ENCODE measurements at places on chromosomes 3 and 15.

DNA sequence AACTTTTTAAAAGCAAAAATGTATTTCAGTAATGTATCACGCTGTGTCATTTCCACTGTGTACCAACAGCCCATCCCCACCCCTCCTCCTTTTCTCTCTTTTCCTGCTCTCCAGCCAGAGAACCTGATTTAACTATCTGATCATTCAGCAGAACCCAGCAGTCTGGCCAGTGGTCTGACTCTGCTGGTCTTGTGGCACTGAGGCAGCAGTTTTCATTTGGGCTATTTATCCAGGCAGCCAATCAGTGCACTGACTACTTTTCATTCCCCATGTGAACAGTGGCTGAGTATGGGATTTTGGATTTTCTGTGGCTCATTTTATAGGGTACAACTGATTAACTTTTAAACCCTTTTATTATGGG, 56.3 kb downstream of the GPR171 start:
- DNase-seq: no peak

DNA sequence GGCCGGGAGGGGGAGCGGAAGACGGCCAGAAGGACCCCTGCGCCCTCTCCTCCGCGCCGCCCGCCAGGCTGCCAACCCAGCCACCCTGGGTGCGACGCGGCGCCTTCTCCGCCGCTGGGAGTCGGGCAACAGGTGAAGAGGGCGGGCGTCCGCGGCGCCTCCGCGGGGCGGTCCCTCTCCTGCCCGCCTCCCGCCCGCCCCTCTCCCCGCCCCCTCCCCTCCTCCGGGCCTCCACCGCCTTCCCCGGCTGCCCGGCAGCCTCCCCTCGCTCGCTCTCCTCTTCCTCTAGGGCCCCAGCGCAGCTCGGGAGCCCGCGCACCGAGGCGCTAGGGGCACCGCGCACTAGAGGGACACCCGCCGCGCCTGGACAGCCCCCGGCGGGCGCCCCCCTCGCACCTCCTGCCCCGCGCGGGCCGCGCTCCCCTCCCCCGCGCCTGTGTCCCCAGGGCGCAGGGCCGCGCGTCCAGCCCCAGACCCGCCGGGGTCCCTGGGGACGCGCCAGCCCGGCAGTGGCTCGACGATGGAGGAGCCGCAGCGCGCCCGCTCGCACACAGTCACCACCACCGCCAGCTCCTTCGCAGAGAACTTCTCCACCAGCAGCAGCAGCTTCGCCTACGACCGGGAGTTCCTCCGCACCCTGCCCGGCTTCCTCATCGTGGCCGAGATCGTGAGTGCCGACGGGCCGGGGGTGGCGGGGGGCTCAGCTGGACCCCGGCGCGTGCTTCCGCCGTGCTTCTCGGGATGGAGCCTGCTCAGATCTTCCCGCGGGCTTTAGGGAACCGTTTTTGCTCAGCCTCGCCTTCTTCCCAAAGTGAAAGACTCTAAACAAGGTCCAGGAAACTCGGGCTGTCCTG, at the start of gene CMTM8:
Gene CMTM8, plus strand, starts transcription at position 228 of the 854 bp plus-strand sequence. Its CDS starts 293 bp downstream, at position 521.
- DNase-seq: peak; percentile 39

GRCh38 chr3:134898181-134898754, 103.2 kb downstream of the EPHB1 start:
- peak; percentile 65 for DNase-seq

GRCh38 chr3:14793126-14793857, 25.5 kb upstream of the FGD5 start:
- DNase-seq: no peak

DNA sequence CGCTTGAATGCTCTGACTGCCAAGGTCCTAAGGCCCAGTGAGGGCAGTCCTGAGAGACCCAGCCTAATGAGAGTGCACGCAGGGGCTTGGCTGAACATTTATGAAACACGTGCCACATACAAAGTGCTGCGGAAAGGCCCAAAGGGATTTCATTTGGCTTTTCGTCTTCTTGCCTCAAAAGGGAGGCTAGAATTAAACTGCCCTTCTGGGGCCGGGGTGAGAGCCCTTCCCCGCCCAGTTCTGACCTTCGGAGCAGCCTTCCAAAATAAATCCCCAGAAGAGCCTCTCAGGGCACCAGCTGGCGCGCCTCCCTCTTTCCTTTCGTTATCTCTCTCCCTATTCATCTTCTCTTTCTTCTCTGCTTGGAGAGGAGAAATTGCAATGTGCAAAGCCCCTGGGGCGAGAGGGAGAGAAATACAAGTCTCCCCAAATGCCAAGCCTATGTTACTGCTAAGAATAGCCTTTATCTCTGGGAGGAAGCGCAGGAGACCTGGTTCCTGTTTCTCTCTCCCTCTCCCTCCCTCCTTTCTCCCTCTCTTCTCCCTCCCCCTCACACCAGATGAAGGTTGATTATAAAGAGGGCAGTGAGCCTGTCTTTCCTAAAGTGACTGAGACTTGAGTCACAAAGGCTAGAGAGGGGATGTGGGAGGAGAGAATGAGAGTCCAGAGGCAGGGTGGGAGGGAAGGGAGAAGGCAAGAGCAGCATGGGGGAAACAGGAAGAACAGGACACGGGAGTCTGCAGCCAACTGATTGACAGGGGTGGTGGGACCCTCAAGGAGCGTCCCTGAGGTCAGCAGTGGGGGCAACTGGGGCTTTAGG, 36.7 kb upstream of the NDUFB4 start:
- peak; percentile 70 for DNase-seq

- no peak for DNase-seq
Measured at GRCh38 chr15:76996526-76997401, 1.8 kb downstream of the PSTPIP1 start.

GRCh38 chr3:43726521-43726920, 35.8 kb downstream of the ABHD5 start:
- DNase-seq: no peak

DNA sequence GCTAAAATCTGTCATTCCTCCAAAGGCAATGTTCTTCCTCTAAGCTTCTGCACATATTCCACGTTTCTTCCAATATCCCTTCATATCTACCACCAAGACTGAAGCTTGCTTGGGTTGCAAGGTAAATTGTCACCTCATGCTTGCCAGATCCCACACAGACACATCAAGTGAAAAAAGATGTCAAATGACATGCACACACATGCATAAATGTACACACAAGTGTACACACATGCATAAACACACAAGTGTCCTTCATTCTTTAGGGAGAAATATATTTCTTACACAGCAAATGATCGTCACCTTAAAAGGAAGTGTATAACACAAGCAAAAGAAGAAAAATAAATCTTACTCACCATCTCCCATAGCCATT, 59.4 kb downstream of the CLASP2 start:
- DNase-seq: no peak

DNA sequence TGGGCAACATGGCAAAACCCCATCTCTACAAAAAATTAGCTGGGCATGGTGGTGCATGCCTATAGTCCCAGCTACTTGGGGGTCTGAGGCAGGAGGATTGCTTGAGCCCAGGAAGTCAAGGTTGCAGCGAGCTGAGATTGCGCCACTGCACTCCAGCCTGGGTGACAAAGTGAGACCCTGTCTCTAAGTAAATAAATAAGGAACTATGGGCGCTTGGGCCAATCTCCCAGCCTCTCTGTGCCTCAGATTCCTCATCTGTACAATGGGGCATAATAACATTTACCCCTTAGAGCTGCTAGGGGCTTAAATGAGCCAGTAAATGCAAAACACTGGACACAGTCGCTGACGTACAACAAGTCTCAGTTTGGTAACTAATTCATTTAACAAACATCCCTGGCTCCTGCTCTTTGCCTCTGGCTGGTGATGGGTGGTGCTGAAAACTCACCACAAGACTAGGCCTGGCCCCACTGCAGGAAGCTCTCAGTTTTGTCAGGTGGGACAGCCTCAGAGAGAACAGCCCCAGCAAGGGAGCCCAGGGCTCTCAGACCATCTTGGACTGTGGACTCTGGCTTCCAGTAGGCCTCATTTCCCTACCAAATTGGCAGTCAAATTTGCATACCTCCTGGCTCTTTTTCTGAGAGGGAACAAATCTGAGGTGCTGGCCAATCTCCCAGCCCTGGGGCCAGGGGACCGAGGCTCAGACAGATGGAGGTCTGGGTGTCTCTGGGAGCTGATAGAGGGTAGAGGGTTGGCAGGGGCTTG, 6.4 kb upstream of the TBC1D2B start:
- DNase-seq: no peak

GRCh38 chr3:4633078-4634004, 140.2 kb downstream of the ITPR1 start:
- DNase-seq: peak; percentile 10

- DNase-seq: no peak
Measured at GRCh38 chr3:126433496-126434263, 39.0 kb downstream of the CFAP100 start.

DNA sequence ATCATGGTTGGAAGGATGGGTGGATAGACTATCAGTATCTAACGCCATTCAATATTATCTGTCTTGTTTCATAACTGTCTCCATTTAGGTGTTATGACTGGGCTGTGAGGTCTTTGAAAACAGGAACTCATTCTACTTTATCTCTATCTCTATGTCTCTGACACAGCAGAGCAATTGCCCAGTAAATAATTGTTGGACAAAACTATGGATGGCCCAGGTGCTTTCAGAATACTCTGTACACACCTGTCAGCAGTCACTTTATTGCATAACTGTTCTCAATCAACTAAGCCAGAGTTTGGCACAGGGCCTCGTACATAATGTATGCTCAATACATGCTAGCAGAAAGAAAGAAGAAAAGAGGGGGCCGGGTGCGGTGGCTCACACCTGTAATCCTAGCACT, 210.3 kb downstream of the OPA1 start:
- no peak for DNase-seq

DNA sequence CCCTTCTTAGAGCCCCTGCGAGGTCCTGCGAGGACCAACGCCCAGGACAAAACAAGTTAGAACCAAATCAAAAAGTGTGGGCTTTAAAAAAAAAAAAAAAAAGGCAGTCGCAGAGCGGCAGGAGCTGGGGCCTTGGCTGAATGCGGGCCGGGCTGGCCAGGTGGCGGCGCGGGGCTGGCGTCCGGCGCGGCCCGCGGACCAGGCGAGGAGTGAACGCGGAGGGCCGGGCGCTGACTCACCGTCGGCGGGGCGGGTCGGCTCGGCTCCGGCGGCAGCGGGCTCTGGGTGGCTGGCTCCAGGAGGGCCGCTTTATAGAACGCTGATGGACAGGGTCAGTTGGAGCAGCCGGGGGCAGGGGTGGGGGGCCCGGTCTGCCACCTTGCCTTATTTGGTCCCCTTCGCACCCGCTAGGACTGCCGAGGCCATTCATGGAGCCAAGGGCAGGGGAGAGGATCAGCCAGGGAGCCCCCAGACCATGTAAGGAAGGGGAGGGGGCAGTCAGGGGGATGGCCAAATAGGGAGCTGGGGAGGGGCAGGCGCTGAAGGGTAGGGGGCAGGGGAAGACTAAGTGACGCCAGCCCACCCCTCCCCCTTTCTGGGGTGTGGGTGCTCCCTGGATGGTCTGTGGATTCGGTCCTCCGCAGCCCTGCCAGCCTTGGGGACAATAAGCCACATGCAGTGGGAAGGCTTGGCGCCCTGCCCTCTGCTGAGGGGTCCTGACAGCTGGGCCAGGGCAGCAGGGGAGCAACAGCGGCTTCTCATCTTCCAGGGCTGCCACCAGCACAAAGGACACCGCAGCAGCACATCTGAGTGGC, at the start of gene ACTC1:
Gene ACTC1, minus strand, starts transcription at position 283 of the 815 bp plus-strand sequence. CDS start 741 bp downstream, outside the sequence.
- no peak for DNase-seq

DNA sequence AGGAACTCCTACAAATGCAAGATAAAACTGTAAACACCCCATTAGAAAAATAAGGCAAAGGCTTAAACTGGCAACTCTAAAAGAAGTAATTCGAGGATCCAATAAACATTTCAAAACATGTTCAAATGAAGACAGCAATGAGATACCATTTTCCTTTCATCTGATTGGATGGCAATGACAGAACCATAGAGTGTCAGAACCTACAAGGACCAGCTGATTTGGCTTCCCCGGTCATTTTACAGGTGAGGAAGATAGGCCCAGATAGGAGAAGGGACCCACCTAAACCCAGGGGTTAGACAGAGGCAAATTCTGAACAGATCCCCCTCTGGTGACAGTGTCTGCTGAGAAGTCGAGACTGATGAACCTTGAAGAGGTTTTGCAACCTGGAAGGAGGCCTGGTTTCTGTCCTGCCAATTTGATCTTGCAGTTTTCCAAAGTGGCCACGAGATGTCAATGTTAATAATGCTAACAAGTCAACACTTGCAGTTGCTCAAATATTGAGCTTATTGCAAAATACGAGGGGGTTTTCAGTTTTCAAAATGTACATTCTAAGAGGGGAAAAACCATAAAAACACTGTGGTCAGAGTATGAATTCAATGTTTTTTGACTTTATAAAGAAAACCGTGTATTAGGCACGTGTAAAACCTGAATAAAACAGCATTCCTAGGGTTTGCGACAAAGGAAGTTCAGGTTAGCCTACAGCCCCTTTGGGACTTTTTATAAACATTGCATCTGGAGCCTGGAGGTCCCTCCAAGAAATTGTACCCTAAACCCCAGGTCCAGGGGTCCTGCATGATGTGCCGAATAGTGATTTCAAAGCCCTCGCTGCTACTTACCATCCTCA, 21.5 kb downstream of the CFAP161 start:
- peak; percentile 16 for DNase-seq

DNA sequence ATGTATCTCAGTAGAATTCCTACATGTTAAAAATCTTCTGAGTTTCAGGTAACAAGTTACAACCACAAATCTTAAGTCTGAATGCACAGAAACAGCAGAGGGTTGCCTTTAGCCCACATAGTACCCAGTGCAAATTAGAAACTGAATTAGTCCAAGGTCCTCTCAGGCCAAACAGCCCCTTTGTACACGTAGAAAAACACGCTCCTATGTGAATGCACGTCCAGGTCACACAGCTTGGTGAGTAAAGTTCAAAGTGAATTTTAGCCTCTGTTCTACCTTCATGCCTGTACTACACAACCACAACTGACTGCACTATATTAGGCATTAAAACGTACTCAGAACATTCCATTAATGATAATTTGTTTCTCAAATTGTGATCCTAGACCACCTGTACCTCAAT, 46.3 kb downstream of the GYG1 start:
- no peak for DNase-seq

- DNase-seq: no peak
Measured at GRCh38 chr3:16849795-16850194, 35.0 kb upstream of the PLCL2 start.

DNA sequence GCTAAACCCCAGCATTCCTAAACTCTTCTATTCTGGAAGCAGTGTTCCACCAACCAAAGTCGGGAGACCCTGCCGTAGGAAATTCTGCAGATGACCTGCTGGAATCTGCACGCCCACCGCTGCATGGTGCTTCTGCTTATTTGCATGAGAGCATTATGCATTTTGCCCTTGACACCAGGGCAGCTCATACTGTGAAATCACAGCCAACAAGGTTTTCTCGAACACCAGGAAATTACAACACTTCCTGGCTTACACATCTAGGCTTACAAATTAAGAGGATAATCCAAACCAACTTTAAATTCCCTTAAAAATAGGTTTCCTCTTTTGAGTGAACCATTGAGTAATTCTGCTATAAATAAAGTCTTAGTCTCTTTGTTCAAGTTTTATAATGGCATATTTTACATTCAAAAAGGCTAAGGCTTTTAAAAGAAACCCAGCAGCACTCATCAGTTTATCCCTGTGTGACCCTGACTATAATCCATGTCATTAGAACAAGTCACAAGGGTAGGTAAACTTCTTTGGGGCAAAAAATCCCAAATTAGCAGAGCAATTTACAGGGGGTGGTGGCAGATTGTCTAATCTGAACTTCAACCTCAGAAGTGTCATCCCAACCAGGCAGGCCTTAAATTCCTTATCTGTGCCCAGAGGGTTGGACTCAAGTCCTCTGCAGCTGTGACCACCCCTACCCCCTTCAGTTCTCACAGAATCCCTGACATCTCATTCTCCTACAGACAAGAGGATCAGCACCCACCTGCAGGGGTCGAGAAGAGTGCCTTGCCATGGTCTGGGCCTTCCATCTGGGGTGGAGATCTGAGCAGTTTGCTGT, 33.5 kb upstream of the RBP1 start:
- no peak for DNase-seq

All from NCI-H1417 (cell line).